Activated T-helper 9 cell treated with anti-CD3 and anti-CD28 coated beads, Interleukin-2, amount 50 U/mL, for 16 hours (primary cell): ENCODE measurements at places on chromosomes 7 and 10.

GRCh38 chr7:22350466-22351328, 6.3 kb downstream of the RAPGEF5 start:
- DNase-seq = no peak

GRCh38 chr7:43648473-43649406, 65.8 kb downstream of the STK17A start:
- peak; percentile 39 for DNase-seq

DNA sequence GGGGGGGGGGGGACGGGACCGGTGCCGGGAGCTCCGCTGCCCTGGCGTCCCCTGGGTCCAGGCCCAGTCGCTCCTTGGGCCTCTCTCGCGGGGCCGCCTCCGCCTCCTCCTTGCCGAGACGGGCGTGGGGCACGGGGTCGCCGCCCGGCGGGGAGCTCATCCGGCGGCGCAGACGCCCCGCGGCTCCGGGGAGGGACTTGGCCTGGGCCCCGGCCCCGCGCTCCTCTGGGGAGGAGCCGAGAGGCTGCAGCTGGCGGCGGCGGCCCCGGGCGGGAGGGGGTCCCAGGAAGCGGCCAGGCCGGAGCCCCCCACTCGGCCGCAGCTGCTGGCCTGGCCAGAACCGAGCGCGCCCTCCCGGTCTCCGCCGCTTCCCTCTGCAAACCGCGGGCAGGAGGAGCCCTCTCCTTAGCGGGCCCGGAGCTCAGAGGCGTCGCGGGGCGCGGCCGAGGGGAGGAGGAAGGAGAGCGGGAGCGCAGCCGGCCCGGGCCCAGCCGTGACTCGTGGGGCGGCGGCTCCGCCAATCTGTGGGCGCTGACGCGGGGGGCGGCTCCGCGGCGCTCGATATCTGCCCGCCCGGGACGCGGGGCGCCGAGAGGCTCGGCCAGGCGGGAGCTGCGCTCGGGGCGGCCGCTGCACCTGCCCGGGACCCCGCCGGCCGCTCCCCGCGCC, at the start of gene FAM20C:
FAM20C (plus strand) TSS at position 591 of the 669 bp plus-strand sequence. CDS start 629 bp downstream, outside the sequence.
- DNase-seq = peak; percentile 5

GRCh38 chr10:72567889-72568640, 57.8 kb downstream of the MICU1 start:
- DNase-seq = no peak

DNA sequence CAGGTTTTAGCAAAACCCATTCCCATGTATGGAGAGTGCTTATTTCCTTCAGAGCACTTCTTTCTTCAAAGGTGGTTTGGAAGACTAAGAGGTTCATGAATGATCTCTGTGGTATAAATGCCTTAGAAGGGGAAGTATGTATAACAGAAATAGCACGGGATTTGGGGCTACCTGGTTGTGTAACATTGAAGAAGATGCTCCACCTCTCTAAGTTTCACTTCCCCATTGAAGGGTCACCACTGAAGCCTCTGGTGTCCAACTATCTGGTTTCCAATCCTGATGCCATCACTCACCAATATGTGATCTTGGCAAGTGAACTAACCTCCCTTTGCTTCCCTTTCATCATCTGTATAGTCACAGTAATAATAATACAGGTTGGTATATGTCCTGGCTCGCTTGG, 37.2 kb downstream of the CYCS start:
- no peak for DNase-seq

GRCh38 chr10:117502421-117503243, 39.9 kb upstream of the EMX2 start:
- no peak for DNase-seq

DNA sequence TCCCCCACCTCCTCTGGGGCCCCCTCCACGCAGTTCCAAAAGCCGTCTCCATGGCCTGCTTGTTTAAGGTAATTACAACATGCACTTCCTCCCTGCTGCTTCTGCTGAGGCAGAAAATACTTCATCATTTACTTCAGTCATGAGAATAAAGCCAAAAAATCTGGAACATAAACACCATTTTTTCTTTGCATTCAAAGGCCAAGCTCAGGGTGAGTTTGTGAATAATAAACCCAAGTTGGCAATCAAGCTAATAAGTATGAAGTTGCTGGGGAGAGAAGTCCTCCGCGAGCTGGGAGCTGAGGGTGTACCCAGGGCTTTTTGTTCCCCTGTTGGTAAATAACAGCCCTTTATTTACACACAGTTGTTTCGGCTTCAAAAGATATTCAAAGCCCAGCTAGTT, 70.5 kb downstream of the FAM204A start:
- DNase-seq = no peak

DNA sequence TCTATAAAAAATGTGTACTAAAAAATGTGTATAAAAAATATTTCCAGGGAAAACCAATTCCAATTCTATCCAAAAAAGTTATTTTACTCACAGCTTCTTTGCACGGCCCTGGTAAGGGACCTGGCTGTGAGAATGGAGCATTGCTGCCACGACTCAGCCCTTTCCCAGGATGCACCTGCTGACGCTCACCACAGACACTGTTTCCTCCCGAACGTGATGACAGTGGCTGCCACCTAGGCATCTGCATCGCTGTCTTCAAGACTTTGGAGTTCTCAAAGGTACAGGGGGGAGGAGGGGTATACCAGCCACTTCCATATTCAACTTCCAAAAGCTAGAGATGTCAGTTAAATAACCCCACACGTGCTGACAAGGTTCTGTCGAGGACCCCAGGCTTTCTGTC, 23.9 kb upstream of the PTPRN2 start:
- DNase-seq = no peak

- no peak for DNase-seq
Measured at GRCh38 chr7:25911738-25912607, 240.0 kb upstream of the NFE2L3 start.

GRCh38 chr7:11317766-11318165, 344.1 kb downstream of the PHF14 start:
- no peak for DNase-seq

GRCh38 chr7:46197785-46198540, 276.9 kb upstream of the IGFBP3 start:
- DNase-seq = no peak

GRCh38 chr10:104254493-104255310, at the start of gene GSTO1:
TSS of gene GSTO1 (plus strand) at chr10:104254892. CDS start at chr10:104254929, 37 bp downstream.
- DNase-seq = peak; percentile 32

- no peak for DNase-seq
Measured at GRCh38 chr7:79176859-79177477, 276.5 kb downstream of the MAGI2 start.

DNA sequence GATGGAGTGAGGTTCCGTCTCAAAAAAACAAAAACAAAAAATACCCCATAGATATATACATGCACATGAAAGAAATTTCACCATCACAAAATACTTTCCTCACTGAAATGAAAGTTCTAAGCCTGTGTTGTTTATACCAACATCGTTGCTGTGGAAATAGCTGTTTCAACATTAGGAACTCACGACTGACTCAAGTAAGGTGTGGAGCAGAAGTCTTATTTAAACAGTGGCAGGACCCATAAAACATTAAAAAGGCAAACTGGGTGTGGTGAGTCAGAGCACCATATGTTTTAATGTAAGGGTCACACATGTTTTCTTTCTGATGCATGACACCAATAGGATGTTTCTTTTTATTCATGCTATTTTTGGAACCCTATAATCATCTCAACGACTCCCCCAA, 48.3 kb downstream of the BAIAP2L1 start:
- no peak for DNase-seq

- no peak for DNase-seq
Measured at GRCh38 chr10:110865809-110866482, 5.8 kb upstream of the PDCD4 start.

- no peak for DNase-seq
Measured at GRCh38 chr7:92955081-92955480, 118.7 kb upstream of the CDK6 start.

DNA sequence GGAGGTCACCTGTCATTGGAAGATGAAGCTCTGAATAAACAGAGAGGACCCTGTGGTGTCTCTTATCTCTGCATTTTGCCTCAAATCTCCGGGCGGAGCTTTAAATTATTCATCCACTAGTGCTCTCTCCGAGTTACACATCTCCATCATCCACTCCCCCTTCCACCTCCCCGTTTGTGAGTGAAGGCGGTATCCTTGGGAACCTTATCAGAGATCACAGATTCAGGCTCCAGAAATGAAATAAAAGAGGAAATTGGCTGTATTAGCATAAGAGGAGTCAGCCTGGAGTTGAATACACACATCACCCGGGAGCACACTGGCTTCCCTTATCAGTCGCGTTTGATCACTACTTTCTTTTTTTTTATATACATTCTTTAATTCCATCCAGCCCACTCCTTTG, 1184.8 kb downstream of the GATA3 start:
- DNase-seq = no peak

GRCh38 chr10:72764151-72764550, 72.2 kb downstream of the MCU start:
- DNase-seq = no peak

- no peak for DNase-seq
Measured at GRCh38 chr7:71422104-71422503, 290.2 kb downstream of the GALNT17 start.

DNA sequence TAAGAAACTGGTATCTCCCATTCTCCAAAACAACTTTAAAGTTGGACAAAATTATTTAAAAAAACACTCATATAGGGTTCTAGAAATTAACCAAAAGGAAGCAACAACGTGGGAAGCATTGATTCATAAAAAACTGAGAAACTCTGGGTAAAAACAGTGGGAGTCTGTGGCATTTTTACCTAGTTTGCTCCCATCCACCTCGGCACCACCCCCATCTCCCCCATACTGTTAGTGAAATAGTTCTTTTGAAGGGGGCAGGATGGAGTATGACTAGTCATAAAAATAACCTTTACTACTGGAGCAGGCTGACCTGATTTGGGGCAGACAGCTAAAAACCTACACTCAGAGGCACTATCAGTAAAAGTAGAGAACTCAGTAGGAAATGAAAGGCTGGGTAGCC, 123.2 kb downstream of the AVL9 start:
- DNase-seq = no peak

GRCh38 chr10:117448802-117449201, 73.6 kb upstream of the PDZD8 start:
- DNase-seq = no peak

GRCh38 chr7:47683485-47683898, 101.6 kb upstream of the TNS3 start:
- DNase-seq = no peak

- DNase-seq = no peak
Measured at GRCh38 chr7:47786557-47787248, 161.6 kb downstream of the PKD1L1 start.

GRCh38 chr7:120973849-120974248, 14.7 kb upstream of the CPED1 start:
- no peak for DNase-seq

DNA sequence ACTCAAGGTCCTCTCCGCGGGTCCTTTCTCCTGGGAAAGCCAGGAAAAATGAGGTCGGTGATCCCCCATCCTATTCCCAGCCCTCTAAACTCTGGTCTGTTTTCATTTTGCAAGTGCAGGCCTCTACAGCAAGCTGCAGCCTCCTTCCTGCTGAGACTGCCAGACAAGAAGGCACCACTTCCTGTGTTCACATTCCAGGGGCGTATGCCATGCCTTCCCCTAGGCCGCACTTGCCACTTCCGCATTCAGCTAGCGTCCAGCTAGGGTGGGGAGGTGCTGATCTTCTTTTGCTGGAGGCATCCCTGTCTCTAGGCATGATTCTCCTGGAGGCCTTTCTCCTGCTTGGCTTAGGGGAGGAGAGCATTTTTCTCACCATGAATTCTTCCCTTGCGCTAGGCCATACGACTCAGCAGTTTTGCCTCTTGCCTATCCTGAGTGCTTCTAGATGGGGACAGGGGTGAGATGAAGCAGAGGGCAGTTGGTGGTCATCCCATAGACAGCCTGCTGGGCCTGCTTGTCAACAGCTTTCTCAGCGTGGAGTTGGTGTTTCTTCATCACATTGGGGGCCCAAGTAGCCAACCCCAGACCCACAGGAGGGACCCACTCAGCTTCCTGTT, 328.9 kb downstream of the RPS24 start:
- no peak for DNase-seq

- no peak for DNase-seq
Measured at GRCh38 chr7:147653456-147653855, 937.1 kb upstream of the C7orf33 start.

DNA sequence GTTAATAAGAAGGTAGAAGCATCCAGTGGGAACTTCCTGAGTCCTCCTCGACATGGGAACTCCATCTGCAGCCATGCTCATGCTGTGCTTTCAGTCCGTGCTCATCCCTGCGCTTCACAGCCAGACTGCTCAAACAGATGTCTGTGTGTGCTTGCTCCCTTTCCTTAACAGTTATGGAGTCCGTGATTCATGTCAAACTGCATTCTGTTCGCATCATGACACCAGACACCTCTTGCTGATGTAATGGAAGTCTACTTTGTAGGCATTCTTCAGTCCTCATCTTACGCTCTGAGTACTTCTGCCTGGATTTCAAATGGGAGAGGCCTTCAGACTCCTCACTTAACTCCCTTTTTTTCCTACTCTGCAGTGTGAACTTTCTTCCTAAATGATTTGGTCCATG, 304.9 kb downstream of the SUGCT start:
- no peak for DNase-seq

- no peak for DNase-seq
Measured at GRCh38 chr10:72819053-72819452, 74.5 kb upstream of the OIT3 start.

DNA sequence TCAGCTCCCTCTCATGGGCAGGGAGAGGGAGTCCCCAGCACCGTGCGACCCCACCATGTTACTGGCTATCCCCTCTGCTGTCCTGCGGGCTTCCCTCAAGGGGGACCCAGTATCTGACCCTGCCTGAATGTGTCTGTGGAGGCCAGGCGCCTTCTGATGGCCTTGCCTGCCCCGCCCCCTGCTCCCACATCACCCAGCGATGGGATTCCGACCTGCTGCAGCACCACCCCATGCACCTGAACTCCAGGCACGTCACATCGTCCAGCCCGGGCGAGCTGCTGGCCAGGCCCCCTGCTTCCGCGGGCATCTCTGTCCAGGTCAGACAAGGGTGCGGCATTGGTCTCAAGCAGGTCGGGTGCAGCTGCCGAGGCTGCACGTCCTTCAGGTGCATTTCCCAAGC, 19.0 kb downstream of the LRRC27 start:
- DNase-seq = no peak

GRCh38 chr10:1605999-1606940, 131.1 kb downstream of the ADARB2 start:
- DNase-seq = no peak
